ENCODE measurements at places on chromosomes 3 and 15.

GRCh38 chr15:70469651-70470555 is 293.5 kb downstream of the UACA start:
- no peak for DNase-seq

GRCh38 chr3:129529436-129530210 is 1.2 kb downstream of the RHO start:
- DNase-seq: no peak

- DNase-seq: no peak
Observed at GRCh38 chr3:67616046-67616445, 38.4 kb downstream of the SUCLG2 start.

GRCh38 chr15:94451466-94451865 is 220.1 kb downstream of the MCTP2 start:
- no peak for DNase-seq

- DNase-seq: no peak
Observed at GRCh38 chr3:192923731-192924130, 6.1 kb upstream of the MB21D2 start.

- DNase-seq: no peak
Observed at GRCh38 chr3:47004369-47005211, 25.1 kb downstream of the NBEAL2 start.

GRCh38 chr3:83218383-83219200 is 1457.1 kb upstream of the GBE1 start:
- DNase-seq: no peak

DNA sequence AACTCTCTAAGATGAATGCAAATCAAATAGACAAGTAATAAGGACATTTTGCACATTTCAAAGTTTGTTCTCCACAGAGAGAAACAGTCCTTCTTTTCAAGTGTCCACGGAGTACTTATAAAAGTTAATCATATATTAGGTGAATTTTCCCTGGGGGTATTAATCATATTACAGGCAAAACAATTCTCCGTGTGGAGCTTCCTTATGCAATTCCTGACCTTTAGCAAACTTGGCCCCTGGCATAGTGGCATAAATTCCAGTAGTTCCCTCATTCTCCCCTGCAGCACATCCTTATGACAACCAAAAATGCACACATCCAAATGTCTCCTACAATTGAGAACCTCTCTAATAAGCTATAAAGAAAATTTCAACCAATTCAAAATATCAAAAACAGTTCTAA is 34.4 kb downstream of the FSIP1 start:
- DNase-seq: no peak

GRCh38 chr15:80161468-80162016 is 8.7 kb downstream of the FAH start:
- no peak for DNase-seq

DNA sequence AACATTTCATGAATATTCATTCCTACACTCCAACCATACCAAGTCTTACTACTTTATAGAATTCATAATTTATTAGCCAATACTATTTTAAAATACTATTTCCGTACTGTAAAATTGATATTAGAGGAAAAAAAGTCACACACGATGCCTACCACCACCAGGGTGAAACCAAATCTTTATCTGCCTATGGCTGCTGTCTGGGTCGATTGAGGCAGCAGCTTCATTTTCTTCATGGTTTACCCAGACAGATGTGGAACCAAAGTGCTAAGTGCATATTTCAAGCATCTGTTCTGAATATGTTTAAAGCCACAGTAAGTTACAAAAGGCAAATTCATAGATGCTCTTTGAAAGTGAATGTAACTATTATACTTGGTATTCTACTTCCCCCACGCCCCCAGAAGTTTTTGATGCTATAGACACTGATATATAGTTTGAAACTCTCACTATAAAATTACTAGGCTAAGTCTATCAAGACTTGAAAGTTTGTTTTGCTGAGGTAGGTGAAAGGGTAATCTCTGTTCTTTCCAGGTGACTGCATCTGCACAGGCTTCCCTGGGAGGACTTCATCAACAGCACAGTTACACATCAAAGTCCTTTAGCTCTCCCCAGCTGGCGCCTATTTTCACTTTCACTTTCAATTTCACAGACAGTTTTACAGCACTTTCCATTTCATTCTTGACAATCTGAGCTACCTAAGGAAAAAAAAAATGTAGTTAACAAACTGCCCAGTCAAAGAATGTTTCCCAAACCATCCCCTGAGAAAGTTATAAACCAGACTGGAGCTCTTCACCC is 113.9 kb downstream of the POLQ start:
- no peak for DNase-seq

- DNase-seq: no peak
Observed at GRCh38 chr3:157122116-157122515, 37.8 kb downstream of the CCNL1 start.

DNA sequence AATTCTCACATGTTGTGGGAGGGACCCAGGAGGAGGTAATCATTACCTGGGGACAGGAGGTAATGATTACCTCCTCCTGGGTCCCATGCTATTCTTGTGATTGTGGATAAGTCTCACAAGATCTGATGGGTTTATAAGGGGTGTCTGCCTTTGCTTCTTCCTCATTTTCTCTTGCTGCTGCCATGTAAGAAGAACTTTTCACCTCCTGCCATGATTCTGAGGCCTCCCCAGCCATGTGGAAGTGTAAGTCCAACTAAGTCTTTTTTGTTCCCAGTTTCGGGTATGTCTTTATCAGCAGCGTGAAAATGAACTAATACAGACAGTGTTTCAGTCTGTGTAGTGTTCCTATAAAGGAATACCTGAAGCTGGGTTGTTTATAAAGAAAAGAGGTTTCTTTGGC is 13.1 kb upstream of the KCTD6 start:
- no peak for DNase-seq

GRCh38 chr3:143352850-143353550 is 233.4 kb downstream of the CHST2 start:
- DNase-seq: no peak

DNA sequence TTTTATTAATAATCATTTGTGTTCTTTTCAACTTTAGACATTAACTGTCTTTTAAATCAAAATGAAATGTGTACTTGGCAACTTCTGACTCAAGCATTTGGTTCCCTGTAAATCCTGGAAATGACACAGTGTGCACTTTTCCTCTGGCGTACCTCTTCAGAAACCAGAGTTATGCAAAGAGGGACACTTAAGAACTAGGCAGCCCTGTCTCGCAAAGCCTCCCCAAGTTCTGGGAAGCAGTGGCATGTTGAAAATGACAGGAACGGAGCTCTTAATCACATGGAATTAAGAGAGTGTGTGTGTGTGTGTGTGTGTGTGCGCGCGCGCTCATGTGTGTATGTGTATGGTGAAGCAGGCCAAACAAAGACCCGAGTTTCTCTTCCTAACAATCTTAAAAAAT is 707.4 kb downstream of the MECOM start:
- DNase-seq: no peak

- peak; percentile 42 for DNase-seq
Observed at GRCh38 chr15:73265536-73266153, 103.1 kb downstream of the HCN4 start.

GRCh38 chr3:35773417-35773816 is 134.1 kb downstream of the ARPP21 start:
- no peak for DNase-seq

DNA sequence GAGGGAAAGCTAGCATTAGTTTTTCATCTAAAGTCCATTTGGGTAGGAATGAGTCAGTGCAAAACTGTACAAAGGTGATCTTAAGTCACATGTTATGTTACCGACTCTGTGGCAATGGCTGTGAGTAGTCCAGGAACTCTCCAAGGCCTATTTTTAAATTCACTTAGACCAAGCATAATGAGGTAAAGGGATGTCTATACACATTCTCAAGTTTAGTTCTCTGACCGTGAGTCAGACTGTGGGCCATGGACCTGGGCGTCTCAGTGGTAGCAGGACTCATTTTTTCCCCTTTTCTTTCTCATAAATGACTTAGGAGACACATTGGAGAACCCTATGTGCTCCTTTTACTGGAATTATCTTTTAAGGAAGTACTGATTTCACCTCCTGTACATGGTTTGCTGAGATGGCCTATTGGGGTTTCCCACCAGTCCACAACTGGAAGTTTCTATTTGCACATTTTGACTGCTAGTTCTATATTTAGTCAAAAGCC is 488.7 kb upstream of the TPRG1 start:
- DNase-seq: peak; percentile 31

GRCh38 chr3:112047264-112047663 is 12.7 kb downstream of the TMPRSS7 start:
- DNase-seq: no peak

- DNase-seq: no peak
Observed at GRCh38 chr3:66472313-66473134, 28.3 kb downstream of the LRIG1 start.

DNA sequence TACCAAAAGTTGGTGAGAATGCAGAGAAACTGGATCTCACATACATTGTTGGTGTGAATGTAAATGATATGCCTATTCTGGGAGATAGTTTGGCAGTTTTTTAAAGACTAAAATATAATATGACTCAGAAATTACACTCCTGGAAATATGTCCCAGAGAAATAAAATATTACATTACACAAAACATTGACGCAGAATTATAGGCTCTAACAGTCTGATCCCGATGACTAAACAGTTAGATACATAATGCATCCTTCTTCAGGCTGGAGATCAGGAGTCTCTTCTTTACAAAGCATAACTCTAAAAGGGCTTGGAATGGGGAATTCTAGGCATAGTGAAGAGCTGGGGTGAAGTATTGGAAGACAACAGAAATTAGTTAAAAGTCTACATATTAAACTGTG is 586.2 kb upstream of the NECTIN3 start:
- no peak for DNase-seq

- DNase-seq: no peak
Observed at GRCh38 chr15:68313501-68314410, 36.2 kb downstream of the FEM1B start.

DNA sequence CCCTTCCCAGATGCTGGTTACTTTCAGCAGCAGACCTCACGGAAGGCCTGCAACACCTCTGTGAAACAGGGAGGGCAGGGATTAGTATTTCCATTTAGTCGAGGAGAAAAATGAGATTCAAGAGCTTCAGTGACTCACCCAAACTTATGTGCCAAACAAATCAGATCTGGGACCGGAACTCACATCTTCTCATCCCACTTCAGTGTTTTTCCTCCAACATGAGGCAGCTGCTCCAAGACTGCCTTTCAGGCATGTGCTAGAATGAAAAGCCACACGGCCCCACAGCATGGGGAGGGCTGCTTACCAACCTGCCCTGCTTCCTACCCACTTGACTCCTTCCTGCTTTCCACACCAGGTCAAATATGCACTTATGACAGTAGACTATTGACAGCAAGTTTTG is 129.4 kb upstream of the SLC24A5 start:
- DNase-seq: no peak

DNA sequence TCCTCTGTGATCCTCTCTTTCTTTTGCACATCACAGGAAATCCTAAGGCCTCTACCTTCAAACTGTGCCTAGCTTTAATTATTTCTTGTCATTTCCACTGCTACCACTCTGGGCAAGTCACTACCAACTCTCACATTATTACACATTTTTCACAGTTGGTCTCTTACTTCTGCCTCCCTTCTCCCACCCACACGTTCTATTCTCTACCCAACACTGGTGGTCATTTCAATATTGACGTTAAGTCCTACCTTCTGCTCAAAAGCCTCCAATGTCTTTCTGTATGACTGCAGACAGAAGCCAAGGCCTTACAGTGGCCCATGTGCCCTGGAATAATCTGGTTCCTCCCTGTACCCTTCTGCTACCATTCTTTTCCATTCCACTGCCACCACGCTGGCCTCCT is 3.9 kb downstream of the KCNMB2 start:
- no peak for DNase-seq

- DNase-seq: peak; percentile 38
Observed at GRCh38 chr15:67884514-67885174, 44.8 kb upstream of the RNU6-1 start.

GRCh38 chr3:115082260-115082659 is 64.8 kb downstream of the ZBTB20 start:
- no peak for DNase-seq

DNA sequence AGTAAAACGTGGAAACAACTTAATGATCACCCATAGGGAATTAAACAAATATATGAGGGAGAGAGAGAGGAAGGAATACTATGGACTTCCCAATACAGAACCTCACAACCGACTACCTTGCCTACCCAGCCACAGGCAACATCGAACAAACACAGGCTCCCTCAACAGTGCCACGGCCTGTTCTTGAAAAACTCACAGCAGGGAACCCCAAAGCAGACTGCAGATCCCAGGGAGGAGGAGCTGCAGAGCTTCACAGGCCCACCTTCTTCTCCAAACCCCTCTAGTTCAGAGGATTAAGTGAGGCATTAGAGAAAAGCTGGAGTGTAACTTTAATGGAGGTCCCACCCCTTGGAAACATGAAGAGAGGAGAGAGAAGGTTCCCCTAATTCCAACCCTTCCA is 110.2 kb downstream of the ST8SIA2 start:
- no peak for DNase-seq

- no peak for DNase-seq
Observed at GRCh38 chr3:33658621-33658990, 59.4 kb downstream of the CLASP2 start.

GRCh38 chr3:64084640-64085039 is 61.3 kb upstream of the PSMD6 start:
- DNase-seq: no peak

DNA sequence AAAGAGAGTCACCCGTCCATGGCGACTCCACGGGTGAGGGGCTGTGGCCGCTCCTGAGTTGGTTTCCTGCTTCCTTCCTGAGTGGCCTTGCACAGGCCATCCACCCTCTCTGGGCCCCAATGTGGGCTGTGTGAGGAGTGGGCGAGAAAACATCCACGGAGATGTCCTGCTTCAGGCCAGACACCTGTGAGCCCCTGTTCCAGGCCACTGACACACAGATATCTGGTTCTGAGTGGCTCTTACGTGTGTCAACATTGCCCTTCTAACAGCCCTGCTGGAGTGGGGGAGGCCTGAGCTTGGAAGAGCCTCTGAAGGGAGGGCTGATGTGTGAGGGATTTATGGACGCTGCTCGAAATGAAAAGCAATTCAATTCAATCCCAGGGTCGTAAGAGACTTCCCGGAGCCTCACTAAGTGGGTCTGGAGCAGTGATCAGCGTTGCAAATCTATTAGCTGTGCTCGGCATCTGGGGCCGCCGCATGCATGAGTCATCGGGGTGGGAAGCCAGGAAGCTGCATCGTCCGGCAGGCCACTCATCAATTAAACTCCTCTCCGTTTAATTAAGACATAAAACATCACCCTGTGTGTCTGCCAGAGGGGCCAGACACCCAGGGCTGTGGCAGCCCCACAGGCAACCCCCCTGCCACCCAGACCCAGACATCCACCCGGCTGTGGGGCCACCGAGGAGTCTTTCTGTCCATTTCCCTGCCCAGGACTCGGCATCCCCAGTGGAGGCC is 20.0 kb upstream of the PRR23E start:
- DNase-seq: no peak

- no peak for DNase-seq
Observed at GRCh38 chr15:72288796-72289596, 16.6 kb upstream of the PARP6 start.

DNA sequence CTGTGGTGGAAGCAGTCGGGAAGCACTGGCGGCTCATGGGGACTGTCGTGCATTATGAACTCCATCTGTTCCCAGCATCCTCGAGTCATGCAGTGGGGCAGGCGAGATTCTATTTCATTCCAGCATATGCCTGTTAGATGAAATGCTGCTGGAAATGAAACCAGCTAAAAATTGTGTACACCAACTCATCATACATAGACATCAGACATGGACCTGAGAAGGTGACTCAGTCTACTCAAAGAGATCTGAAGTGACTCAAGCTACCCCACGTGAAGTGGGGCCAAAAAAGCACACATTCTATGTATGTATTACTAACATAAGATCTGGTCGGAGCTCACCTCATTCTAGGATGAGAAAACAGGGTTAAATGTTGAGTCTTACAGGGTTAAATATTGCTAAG is 47.5 kb upstream of the FAM98B start:
- DNase-seq: no peak

- DNase-seq: no peak
Observed at GRCh38 chr15:77630956-77631744, 1.6 kb downstream of the LINGO1 start.

Data from activated T-cell treated with anti-CD3 and anti-CD28 coated beads for 48 hours (primary cell).